Astrocyte (in vitro differentiated cells and primary cell): ENCODE measurements at places on chromosomes 11 and 22.
A peak's percentile ranks its signal among the peaks of the same experiment; 100 is the strongest.

GRCh38 chr22:37904572-37905533 lies 1.2 kb upstream of the MICALL1 start:
- DNase-seq: peak; percentile 98

- DNase-seq: no peak
Measured at GRCh38 chr11:113729456-113729855, 23.3 kb upstream of the TMPRSS5 start.

DNA sequence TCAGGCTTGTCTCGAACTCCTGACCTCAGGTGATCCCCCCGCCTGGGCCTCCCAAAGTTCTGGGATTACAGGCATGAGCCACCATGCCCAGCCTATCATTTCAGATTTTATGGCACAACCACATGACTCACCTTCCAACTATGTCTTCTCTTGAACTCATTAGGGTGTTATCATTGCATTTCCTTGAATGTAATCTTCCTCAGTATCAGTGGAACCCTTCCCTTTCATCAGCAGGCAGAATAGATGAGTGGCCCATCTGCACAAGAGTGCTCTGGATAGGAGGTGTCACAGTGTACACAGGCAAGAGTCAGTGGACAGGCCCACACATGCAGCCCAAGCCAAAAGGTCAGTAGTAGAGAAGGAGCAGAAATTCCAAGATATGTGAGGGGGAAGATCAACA lies 29.1 kb upstream of the AQP11 start:
- DNase-seq: peak; percentile 47

- no peak for DNase-seq
Measured at GRCh38 chr11:120816711-120817110, 207.2 kb upstream of the TBCEL start.

DNA sequence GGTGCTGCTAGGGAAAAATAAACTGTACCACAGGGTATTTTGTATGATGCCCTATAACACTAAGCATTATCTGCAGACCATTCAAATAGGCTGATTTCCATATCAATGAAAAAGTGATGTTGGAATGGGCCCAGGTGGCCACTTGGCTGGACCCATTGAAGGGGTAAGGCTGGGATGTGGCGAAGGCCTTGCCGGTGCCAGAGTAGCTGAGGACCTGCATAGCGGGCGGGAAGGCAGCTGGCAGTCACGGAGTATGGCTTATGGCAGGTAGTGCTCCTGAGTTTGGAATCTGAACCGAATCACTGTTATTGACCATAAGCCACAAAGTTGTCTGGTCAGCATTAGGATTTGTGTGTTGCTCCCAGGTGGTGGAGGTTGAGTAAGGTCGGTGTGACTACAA lies 131.0 kb downstream of the MICAL2 start:
- no peak for DNase-seq

- DNase-seq: no peak
Measured at GRCh38 chr22:40302149-40302548, 44.2 kb upstream of the ADSL start.
